Stimulated activated CD4-positive, alpha-beta T cell treated with anti-CD3 and anti-CD28 coated beads, Interleukin-12 subunit alpha, Interleukin-12 subunit beta, amount 100 ng/mL, for 24 hours (primary cell): ENCODE measurements at places on chromosomes 7 and 10.
A peak's percentile ranks its signal among the peaks of the same experiment; 100 is the strongest.

- DNase-seq: no peak
Measured at GRCh38 chr10:24701447-24701846, 22.2 kb downstream of the ARHGAP21 start.

- no peak for DNase-seq
Measured at GRCh38 chr10:43892062-43892770, 243.5 kb upstream of the ZNF32 start.

- DNase-seq: no peak
Measured at GRCh38 chr10:24618401-24618800, 105.3 kb downstream of the ARHGAP21 start.

- DNase-seq: no peak
Measured at GRCh38 chr10:43471935-43472720, 35.2 kb downstream of the ZNF487 start.

DNA sequence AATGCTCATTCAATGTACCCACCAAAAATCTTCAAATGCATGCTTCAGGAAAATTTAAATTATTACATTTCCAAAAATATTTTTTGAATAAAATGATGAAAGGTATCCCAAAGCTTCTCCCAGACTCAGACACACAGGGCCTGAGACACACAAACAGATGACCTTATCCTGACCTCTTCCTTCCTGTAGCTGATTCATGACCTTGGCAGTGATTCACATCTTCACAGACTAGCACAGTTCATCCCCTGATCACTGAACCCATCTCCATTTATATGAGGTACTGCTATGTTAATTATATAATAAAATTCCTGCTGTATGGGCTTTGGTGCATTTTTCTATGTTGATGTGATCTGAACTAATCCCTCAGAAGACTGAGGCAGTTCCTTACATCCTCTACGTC lies 265.0 kb upstream of the GLI3 start:
- no peak for DNase-seq

- no peak for DNase-seq
Measured at GRCh38 chr7:142896151-142896550, 10.6 kb upstream of the TRPV6 start.

GRCh38 chr10:29142516-29143314 lies 146.2 kb upstream of the LYZL1 start:
- no peak for DNase-seq

DNA sequence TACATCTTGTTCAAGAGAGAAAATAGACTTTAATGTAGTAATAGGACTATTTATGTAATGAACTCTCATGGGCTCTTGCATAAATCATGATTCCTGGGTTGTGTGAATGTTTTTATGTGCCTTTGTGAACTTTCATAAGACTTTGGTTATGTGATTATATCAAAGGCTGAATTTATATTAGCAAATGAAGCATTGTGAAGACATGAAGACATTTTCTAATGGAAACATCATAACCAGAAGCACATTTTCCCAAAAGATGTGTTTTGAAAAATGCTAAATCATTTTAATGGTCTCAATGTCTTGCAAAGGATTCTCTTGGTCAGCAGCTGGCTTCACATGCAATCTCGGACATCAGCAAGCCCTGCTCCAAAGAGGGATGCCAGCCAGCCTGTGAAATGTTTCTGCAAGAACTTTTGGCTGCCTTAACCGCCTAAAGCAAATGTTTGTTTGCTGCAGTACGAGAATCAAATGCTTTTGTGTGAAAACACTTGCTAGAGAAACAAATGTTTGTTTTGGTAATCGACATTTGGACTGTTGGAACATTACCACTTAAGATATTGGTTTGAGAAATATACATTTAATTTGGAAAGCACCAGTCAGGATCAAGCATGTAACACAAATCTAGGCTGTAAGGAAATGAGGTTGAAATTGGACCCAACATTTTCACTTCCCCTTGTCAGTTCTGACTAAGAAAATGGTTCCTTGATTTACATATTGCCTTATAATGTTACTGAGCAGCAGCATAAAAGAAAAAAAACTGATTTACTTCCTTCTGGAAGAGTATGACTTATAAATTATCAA lies 102.1 kb downstream of the RTKN2 start:
- DNase-seq: no peak

DNA sequence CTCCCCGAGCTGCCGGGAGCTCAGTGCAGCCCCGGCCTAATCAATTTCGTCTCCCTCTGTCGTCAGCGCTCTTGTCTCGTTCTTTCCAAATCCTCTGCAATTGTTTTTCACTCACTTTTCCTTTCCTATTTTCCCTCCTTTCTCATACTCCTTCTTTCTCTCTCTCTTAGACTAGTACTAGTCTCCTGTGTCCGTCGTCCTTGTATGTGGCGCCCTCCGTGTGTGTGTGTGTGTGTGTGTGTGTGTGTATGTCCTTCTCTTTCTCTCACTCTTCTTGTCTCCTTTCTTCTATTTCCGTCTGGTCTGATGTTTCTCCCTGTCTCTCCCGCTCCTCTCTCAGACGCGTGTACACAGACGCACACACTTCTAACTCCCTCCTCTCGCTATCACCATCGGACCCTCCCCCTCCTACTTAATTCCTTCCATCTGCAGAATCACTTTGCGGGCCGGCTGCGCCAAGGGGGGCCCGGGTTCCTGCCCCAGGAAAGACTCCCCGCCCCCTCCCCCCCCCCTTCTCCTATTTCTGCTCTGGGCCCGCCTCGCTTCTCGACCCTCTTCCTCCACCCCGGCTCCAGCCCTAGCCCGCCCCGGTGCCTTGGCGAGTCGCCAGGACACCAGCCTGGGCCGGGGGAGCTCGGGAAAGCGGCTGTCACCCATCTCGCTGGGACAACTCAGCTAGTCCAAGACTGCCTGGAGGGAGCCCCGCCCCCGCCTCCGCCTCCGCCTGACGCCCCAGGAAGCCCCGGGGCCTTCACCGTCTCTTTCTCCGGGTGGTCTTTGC lies 743 bp upstream of the ZCCHC24 start:
- DNase-seq: no peak

- DNase-seq: no peak
Measured at GRCh38 chr10:131660427-131660826, 240.4 kb upstream of the PPP2R2D start.

- DNase-seq: no peak
Measured at GRCh38 chr7:143901332-143901667, 676 bp downstream of the TCAF1 start.

DNA sequence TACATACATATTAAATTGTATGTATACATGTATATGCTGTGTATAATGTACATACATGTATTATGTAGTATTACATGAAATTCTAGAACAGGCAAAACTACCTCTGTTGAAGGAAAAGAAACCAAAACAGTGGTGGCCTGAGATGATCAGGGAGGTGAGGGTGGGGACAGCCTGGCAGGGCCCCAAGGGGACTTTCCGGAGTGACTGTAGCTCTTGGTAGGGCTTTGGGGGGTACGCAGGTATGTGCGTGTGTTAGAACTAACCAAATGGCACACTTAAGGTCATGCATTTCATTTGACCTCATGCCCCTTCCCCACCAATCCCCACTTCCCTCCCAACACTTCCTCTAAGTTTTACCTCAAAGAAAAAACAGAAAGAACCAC lies 31.3 kb downstream of the CTBP2 start:
- no peak for DNase-seq

- DNase-seq: no peak
Measured at GRCh38 chr7:133491201-133491691, 238.4 kb downstream of the EXOC4 start.

DNA sequence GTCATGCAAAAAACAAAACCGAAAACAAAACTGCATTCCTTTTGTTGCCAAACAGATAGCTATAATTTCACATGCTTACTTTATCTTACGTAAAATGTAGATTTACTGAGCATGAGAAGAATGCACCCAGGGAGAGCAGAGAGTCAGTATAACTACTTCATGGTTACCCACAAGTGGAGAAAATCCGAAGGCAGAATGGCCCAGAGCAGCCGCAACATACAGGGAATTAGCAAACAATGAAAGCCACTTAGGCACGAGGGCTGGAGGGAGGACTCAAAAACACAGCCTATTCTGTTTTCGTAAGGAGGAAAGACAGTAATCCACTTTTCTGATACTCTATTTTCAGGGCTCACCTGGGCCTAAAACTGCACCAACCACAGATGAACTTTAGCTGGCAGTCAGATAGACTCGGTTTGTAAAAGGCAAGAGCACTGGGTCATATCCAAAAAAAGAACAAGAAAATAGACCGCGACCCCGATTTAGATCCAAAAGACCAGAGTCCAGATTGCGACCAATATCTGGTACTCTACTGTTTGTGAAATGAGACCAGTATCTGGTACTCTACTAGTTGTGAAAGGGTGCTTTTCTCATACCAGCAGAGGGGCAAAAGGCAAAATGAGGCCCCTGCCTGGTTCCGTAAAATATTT lies 1.3 kb downstream of the ITPRIP start:
- no peak for DNase-seq

DNA sequence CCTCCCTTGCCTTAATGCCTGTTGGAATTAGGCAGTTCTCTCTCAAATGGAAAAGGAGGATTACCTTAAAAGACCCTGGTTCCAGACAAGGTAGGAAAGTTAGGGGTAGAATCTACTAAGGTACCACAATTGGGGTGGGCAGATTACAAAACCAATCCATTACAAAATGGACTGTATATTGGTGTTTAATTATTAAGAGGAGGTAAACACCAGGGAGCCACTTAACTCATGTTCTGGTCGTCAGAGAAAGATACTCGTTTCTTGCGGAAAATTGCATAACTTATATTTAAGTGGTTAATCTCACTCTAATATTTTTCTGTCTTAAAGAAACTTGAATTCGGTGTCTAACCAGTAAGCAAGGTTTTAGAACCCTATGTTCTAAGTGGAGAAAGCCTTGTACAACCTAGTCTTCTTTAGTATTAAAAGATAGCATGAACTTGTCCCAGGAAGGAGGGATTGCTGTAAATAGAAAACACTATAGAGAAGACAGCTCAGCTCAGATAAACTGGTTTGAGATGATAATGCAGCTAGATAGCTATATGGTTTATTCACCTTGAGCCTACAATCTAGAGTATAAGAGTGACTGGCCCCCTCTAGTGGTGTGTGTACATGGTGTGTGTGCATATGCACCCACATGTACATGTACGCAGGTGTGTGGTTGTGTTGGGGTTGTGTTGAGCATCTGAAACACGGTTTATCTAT lies 58.0 kb upstream of the STRIP2 start:
- peak; percentile 15 for DNase-seq

DNA sequence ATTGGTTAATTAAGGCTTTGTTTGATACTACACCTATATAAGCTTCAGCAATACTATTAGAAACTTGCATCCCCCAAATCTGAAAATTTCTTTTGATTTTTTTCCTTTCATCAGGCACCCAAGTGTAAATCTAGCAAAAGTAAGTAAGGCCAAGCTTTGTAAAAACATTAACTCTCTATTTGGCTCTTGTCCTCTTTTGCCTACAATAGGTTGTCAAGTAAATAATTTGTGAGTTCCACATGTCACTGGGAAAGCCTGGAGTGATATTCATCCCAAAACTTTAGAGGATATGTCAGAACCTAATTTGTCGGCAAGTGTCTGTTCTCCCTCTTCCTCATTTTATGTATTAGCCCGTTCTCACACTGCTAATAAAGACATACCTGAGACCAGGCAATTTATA lies 492.4 kb downstream of the IPMK start:
- no peak for DNase-seq

- no peak for DNase-seq
Measured at GRCh38 chr7:138974675-138975292, 6.4 kb downstream of the KIAA1549 start.

GRCh38 chr10:42783181-42783549 lies 570 bp downstream of the BMS1 start:
- peak; percentile 3 for DNase-seq

DNA sequence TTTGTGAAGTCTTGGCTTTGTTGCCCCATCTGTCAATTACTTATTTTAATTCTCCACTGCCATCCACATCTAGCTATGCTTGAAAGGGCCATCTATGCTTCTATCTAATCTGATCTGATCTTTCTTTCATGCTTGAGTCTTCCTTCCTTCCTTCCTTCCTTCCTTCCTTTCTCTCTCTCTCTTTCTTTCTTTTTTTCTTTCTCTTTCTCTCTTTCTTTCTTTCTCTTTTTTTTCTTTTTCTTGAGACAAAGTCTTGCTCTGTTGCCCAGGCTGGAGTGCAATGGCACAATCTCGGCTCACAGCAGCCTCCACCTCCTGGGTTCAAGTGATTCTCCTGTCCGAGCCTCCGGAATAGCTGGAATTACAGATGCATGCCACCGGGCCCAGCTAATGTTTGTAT lies 11.3 kb downstream of the TFR2 start:
- no peak for DNase-seq

DNA sequence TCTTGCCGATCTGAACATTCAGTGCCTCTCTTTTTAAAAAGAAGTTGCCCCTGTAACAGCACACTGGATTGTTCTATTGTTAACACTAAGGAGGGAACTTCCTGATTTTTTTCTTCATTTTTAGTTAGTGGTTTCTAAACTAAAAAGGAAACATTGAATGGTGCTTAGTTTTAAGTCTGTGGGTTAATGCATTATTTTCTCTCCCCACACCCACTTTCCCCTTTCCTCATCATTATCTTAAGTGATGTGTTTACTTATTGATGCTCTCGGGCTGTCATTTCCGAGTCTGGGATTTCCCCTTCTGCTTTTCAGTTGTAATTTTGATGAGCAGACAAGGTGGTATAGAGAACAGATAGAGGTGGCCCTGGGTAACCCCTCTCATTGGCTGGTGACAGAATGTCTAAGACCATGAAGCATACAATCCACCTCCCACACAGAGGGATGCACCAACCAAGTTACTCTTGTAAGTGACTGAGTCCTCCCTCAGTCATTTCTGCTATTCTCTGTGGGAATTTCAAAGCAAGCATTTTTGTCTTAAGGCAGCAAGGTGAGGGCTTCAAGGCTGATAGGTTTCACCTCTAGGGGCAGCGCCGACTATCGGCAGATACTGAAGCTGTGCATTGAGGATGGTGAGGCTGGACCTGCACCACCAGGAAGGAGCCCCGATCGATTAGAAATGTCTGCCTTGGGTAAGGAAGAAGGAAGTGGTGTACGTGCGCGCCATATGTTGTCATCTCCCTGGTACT lies 49.5 kb downstream of the CHN2 start:
- DNase-seq: peak; percentile 7

- no peak for DNase-seq
Measured at GRCh38 chr10:79065853-79066252, 2.9 kb upstream of the ZMIZ1 start.

GRCh38 chr7:111560773-111561653 lies 1.3 kb downstream of the IMMP2L start:
- no peak for DNase-seq

GRCh38 chr7:24709585-24710360 lies 47.5 kb downstream of the GSDME start:
- no peak for DNase-seq

GRCh38 chr7:116551692-116552091 lies 26.9 kb downstream of the CAV1 start:
- no peak for DNase-seq

- no peak for DNase-seq
Measured at GRCh38 chr10:93715345-93715744, 13.0 kb upstream of the FRA10AC1 start.

- no peak for DNase-seq
Measured at GRCh38 chr10:488081-488932, 201.2 kb downstream of the DIP2C start.

DNA sequence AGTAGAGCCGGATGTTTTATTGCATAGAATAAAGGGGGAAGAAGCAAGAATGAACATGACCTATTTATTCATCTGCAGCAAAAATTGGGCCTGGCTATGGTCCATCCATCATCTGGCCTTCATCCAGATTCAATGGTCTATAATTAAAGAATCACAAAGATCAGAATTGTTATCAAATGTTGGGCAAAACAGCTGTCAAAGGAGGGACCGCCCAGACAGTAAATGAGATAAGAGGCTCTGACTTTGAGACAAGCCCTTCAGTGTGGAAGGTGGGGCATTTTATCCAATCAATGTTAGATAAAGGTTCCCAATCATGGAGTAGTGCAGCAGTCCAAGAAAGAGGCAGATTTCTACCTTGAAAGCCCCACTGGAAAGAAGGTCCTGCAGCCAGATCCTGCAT lies 153.5 kb downstream of the PARD3 start:
- DNase-seq: no peak
